ENCODE measurements at places on chromosomes 3 and 15.

- no peak for DNase-seq
Observed at GRCh38 chr3:152184971-152185686, 83.6 kb upstream of the MBNL1 start.

GRCh38 chr3:43041517-43041916, 62.4 kb downstream of the GASK1A start:
- DNase-seq: no peak

DNA sequence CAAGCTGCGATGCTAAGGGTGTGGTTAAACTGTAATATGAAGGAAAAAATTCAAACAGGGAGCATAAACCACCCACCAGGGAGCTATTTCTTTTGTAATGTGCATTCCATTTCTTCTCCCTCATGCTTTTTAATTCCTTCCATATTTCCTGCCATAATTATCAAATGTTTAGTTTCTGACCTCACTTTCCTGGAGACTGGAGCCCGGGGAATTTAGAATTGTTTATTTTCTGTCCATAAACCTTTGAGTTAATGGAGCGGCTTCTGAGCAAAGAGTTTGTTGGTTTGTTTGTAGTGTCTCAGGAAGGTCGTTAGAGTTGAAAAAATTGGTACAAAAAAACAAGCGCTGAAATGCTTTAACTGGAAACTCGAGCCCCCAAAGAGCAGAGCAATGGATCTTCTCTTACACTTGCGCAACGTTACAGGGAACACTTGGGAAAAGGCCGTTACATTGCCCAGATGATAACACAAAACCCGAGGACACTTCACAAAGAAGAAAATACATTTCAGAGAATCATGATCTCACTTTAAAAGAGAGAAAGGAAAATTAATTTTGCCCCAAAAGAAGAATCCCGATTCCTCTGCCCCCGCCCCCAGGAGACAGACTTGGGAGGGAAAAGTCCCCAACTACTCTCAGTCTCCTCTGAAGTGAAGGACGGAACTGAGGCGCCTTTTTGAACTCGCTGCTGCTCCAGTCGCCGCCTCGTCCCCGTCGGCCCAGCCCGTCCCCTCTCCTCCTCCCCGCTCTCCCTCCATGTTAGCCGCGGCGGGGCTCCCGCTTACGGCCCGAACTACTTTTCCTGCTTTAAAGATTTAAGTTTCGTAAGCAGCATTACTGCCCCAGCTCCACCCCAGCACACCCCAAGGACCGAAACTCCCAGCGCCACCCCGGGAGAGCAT, 842 bp downstream of the FSTL1 start:
- no peak for DNase-seq

DNA sequence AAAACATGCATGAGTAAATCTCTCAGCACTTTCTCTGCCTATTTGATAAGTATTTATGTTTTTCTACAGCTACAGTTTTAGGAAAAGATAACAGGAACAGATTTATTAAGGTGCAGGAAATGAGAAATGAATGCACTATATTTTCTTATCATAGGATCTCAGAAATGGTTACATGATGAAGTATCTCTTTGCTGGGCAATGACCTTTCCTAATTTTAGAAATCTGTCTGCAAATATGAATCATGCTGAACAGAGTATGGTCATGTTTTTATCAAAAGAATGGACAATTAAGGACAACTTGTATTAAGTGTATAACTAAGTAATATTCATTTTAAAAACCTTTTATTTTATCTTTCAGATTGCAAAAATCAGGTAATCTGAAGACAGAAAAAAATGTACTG, 53.8 kb upstream of the SPPL2A start:
- no peak for DNase-seq

- no peak for DNase-seq
Observed at GRCh38 chr3:189848395-189849040, 217.3 kb downstream of the TP63 start.

- no peak for DNase-seq
Observed at GRCh38 chr3:19213603-19214220, 65.4 kb downstream of the KCNH8 start.

DNA sequence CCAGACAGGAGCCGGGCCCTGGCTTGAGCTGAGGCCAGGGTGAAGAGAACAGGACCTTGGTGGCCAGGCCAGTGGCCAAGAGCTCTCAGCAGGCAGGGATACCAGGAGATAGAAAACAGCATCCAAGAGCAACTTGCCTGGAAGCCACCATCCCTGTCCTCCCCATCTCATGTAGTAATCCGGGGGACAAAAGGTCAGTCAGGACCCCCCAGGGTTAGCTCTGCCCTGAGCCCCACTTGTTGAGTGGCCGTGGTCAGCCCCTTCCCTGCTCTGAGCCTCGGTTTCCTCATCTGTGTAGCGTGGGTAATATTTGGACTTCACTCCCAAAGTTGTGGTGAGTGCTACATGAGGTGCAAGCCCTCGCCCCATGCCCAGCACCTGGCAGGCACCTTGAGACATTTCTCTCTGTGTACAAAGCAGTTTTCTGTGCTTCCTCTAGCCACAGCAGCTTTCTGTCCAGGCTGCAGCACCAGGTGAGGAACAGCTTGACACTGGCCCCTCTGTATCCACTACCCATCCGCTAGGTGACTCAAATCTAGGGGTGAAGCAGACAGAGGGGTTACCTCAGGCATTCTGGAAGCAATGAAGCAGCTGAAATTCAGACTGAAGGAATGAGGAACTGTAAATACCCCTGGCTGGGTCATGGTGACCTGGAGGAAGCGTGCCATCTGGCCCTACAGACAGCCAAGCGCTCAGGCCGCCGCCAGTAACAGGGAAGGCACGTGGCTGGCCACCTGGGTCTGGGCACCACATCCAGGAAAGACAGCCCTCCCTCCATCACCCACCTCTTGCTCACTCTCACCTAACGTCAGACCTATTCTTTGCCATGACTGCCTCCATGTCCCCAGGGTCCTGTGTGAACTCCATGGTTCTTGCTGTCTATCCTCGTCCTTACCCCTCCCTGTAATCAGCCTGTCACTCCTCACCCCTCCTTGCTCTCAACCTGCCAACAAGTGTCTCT, 6.7 kb downstream of the CISH start:
- no peak for DNase-seq

DNA sequence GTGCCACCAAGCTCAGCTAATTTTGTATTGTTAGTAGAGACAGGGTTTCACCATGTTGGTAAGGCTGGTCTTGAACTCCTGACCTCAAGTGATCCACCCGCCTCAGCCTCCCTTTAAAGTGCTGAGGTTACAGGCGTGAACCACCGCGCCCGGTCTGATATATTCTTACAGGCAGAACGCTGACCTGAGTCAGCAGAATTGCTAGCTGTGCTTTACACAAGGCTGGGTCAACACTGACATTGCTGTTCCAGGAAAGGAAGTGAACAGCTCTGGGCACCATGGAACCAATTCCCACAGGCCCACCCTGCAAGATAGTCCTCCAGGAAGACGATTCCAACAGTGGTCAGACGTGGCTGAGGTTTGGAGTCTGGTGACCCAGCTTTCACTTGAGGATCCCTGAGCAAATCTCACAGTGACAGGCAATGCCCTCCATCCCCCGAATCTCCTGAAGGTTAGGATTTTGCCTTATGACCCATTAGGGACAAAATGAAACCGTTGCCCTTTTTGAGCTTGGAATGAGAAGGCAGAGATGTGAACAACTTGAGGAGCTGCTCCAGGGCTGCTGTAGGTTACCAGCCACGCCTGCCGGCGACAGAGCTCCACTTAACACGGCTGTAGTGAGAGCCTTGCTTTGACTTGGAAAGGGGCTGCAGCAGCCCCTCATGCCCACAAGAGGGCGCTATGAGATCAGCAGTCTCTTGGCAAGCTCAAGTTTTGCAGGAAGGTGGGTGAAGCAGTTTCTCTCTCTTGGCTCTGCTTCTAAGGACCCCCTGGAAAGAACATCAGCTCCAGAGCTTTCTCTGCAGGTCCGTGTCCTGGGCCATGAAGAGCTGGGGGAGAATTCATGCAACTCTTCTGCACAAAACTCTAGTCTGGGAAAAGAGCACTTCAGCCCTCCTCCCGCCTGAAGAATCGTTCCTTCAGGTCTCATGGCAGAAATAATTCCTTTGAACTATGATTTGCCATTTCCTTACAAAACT, 74.1 kb downstream of the SENP2 start:
- DNase-seq: peak; percentile 77

DNA sequence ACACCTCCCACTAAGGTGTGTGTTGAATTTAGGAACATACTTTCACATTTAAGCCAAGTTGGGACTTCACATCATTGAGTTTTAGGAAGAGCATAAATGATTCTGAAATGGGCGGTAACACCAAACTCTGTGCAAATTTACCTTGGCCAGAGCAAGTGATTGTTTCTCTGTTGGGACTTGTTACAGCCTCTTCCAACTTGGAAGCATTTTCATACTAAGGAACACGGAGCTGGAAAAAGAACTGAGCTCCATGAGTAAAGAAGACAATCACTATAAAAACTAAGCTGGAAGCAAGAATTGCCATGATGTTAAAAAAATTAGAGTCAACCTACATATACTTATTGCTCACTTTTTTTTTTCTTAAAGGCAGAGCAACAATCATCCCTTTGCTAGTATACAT, 371.3 kb downstream of the ERC2 start:
- DNase-seq: no peak

GRCh38 chr3:182902236-182902635, 78.1 kb downstream of the DCUN1D1 start:
- DNase-seq: no peak

DNA sequence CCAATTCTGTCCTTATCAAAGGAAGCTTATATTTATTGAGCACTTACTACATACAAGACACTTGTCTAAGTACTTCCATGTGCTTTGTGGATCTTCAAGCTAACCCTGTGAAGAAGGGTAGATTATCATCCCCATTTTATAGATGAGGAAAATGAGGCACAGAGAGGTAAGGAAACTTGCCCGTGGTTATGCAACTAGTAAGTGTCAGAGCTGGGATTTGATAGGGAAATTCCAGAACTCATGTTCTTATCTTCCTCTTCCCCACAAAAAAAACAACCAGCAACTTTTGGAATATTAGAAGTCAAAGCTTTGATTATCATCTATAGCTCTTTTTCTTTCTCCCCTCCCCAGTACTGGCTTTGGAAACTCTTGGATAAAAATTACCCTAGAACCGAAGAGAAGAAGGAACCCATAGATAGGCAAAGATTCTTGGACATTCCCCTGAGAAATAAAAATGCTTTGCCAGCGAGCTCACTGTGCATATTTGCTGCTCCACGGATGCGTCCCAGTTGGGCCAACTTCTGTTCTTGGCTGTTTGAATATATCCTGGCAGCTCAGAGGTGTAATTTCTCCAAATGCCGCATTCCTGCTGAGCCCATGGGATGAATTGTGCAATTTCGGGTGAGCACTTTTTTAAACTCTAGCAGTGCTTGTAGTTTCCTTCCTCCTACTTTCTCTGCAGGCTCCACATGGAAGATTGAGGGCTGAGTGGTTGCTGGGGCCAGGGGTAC, 591.5 kb upstream of the CFAP20DC start:
- no peak for DNase-seq

- peak; percentile 42 for DNase-seq
Observed at GRCh38 chr3:161914703-161915417, 418.3 kb downstream of the OTOL1 start.

DNA sequence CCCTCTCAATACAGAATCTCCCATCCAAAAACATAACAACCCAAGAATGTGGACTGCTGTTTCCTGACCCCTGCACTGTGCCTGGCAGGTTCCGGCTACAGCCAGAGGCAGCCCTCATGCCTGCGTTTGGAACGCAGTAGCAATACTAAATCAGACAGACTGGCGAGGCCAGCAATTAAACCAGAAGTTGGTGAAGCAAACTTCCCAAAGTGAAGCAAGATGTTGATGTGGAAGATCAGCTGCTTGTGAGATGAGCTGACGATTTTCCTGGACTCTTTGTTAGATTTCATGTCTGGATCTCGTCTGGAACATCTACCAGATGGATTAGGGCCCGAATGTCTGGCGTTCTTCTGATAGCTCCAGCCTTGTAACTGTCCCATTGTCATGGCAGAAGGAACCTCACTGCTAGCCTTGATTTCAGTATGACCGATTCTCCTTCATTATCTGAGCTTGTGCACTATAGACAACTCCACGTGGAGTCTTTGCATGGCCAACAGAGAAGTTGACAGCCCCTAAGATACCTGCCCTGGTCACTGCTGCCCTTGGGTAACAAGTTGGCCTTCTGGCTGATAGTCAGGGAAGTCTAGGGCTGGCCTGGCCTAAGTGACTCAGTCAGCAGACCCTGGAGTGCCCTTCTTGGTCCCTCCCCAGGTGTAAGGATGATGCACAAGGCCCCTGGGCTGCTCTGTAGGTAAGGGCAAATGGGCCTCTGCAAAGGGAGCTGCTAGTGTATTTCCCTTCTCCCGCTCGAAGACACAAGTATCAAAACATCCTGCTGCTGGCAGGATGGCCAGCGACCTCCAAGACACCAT, 126.5 kb downstream of the ADAMTS17 start:
- DNase-seq: no peak

Data from nucleus accumbens (tissue), 56 donors.